ENCODE measurements at places on chromosomes 12 and 14. TPM values are rescaled to one million over a fixed set of nuclear protein-coding genes. Genes with fewer than 3 reads are reported as not detected.

The MANSC1 gene
- total RNA-seq, result 38.7 TPM

DNA sequence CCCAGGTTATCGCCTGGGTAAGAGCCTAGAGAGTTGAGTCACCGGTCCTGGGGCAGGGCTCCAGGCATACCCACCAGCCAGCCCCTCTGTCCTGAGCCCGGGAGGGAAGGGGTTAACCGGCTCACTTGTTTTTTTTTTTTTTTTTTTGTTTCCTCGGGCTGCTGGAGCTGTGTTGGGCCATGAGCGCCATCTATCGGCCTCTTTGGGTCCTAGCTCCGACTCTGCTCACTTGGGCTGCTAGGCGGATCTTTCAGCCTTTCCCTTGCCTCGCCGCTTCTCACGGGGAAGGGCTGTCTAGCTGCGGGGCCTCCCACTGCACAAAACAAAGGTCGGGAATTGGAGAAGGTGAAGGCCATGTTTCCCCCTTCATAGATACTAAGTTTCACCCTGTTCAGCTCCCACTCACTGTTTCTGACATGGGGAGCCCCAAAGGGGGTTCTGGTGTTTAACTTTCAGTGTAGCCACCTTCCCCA is 2.8 kb upstream of the SMUG1 start:
- H3K4me1 ChIP-seq, result peaks cover 6% of the 10 kb centered on the region
- no peaks in the 10 kb centered on the region for H3K36me3 ChIP-seq
- H3K27ac ChIP-seq, result no peak overlapping the region

- H3K36me3 ChIP-seq, result no peaks in the 10 kb centered on the region
- no peaks in the 10 kb centered on the region for H3K27me3 ChIP-seq
- H3K4me3 ChIP-seq, result no peak overlapping the region
- no peaks in the 10 kb centered on the region for H3K4me1 ChIP-seq
- peak; percentile 75 for DNase-seq
Observed at GRCh38 chr12:2244013-2244861, 191.4 kb downstream of the CACNA1C start.

The WNT1 gene
- total RNA-seq, result not detected

GRCh38 chr12:42812871-42813270 is 223.3 kb upstream of the PRICKLE1 start:
- no peak overlapping the region for H3K27ac ChIP-seq
- H3K36me3 ChIP-seq, result no peaks in the 10 kb centered on the region
- no peak overlapping the region for H3K4me3 ChIP-seq

DNA sequence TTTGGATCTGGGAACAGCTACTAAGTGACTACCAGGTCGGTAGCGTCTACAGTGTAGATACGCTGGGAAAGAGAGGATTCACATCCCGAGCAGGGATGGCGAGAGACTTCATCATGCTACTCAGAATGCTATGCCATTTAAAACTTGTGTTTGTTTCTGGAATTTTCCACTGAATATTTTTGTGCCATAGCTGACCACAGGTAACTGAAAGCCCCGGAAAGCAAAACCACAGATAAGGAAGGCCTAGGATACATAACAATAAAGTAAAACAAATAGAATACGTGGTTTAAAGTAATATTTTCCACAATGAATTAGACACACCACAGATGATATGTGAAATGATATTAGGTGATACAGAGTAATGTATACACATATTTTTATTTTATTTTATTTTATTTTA is 7.9 kb upstream of the HCAR1 start:
- no peak for DNase-seq
- H3K27ac ChIP-seq, result no peak overlapping the region
- no peak overlapping the region for H3K4me3 ChIP-seq
- H3K36me3 ChIP-seq, result no peaks in the 10 kb centered on the region

GRCh38 chr12:110100315-110100970 is 23.7 kb upstream of the IFT81 start:
- DNase-seq, result peak; percentile 80
- H3K4me1 ChIP-seq, result no peaks in the 10 kb centered on the region
- H3K36me3 ChIP-seq, result no peaks in the 10 kb centered on the region
- H3K27me3 ChIP-seq, result no peaks in the 10 kb centered on the region
- no peak overlapping the region for H3K27ac ChIP-seq

The PLEKHD1 gene
- 0.25 TPM for total RNA-seq

The SLC4A8 gene
- 2.4 TPM for total RNA-seq

GRCh38 chr12:10320643-10321042 is 13.0 kb downstream of the KLRD1 start:
- no peaks in the 10 kb centered on the region for H3K36me3 ChIP-seq
- no peak overlapping the region for H3K4me3 ChIP-seq
- no peaks in the 10 kb centered on the region for H3K4me1 ChIP-seq
- no peak for DNase-seq
- H3K27ac ChIP-seq, result no peak overlapping the region

The ABCC9 gene
- 21.3 TPM for total RNA-seq

GRCh38 chr14:84532016-84532415 is 997.9 kb upstream of the FLRT2 start:
- no peak for DNase-seq
- no peaks in the 10 kb centered on the region for H3K27me3 ChIP-seq
- no peak overlapping the region for H3K4me3 ChIP-seq
- no peak overlapping the region for H3K27ac ChIP-seq
- no peaks in the 10 kb centered on the region for H3K4me1 ChIP-seq
- no peaks in the 10 kb centered on the region for H3K36me3 ChIP-seq

GRCh38 chr12:57430112-57430930 is 522 bp downstream of the R3HDM2 start:
- H3K27me3 ChIP-seq, result no peaks in the 10 kb centered on the region
- DNase-seq, result peak; percentile 38
- no peaks in the 10 kb centered on the region for H3K4me1 ChIP-seq
- H3K36me3 ChIP-seq, result no peaks in the 10 kb centered on the region
- peak overlapping the region; percentile 73 for H3K4me3 ChIP-seq

GRCh38 chr12:57850854-57851430 is 4.4 kb upstream of the CTDSP2 start:
- H3K27ac ChIP-seq, result no peak overlapping the region
- no peaks in the 10 kb centered on the region for H3K36me3 ChIP-seq
- no peaks in the 10 kb centered on the region for H3K27me3 ChIP-seq
- no peak for DNase-seq

DNA sequence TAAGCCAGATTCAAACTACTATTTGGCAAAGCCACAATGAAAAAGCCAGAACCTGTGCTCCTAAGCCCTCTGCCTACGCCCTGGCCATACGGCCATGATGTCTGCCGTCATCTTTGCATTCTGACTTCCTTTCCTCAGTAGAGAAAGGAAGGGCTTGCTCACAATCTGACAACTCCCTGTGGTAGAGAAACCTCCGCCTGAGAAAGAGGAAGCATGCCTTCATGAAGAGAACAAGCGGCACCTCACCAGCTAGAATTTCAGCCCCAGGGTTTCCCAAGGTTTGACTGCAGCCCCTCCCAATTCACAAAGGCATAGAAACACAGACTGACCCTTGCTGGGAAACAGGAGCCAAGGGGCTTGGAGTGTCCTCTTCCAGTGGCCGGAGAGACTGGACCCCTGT is 25.7 kb downstream of the TEP1 start:
- DNase-seq, result no peak
- peaks cover 6% of the 10 kb centered on the region for H3K36me3 ChIP-seq
- no peaks in the 10 kb centered on the region for H3K27me3 ChIP-seq

GRCh38 chr12:119005085-119005484 is 23.7 kb downstream of the SRRM4 start:
- peaks cover 3% of the 10 kb centered on the region for H3K27me3 ChIP-seq
- no peak for DNase-seq
- H3K27ac ChIP-seq, result no peak overlapping the region

DNA sequence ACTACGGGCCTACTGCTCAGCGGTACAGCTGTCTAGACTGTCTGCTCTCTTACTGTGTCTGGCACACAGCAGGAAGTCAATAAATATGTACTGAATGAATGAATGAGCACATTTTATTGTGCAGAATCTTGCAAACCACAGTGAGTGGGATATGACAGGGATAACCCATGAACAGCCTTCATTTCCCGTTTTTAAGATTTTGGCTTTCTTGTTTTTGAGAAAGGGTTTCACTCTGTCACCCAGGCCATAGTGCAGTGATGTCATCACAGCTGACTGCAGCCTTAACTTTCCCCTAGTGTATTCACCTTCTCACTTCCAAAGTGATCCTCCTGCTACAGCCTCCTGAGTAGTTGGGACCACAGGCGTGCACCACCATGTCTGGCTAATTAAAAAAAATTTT is 203.1 kb downstream of the AEBP2 start:
- H3K36me3 ChIP-seq, result no peaks in the 10 kb centered on the region
- H3K27me3 ChIP-seq, result no peaks in the 10 kb centered on the region

GRCh38 chr12:6039894-6040601 is 84.4 kb downstream of the VWF start:
- no peaks in the 10 kb centered on the region for H3K27me3 ChIP-seq
- H3K4me3 ChIP-seq, result no peak overlapping the region
- peak; percentile 74 for DNase-seq
- H3K36me3 ChIP-seq, result no peaks in the 10 kb centered on the region
- H3K4me1 ChIP-seq, result no peaks in the 10 kb centered on the region

GRCh38 chr12:47028981-47029708 is 50.3 kb upstream of the PCED1B start:
- H3K27me3 ChIP-seq, result no peaks in the 10 kb centered on the region
- H3K4me3 ChIP-seq, result no peak overlapping the region

The ITGA5 gene
- 65.6 TPM for total RNA-seq

DNA sequence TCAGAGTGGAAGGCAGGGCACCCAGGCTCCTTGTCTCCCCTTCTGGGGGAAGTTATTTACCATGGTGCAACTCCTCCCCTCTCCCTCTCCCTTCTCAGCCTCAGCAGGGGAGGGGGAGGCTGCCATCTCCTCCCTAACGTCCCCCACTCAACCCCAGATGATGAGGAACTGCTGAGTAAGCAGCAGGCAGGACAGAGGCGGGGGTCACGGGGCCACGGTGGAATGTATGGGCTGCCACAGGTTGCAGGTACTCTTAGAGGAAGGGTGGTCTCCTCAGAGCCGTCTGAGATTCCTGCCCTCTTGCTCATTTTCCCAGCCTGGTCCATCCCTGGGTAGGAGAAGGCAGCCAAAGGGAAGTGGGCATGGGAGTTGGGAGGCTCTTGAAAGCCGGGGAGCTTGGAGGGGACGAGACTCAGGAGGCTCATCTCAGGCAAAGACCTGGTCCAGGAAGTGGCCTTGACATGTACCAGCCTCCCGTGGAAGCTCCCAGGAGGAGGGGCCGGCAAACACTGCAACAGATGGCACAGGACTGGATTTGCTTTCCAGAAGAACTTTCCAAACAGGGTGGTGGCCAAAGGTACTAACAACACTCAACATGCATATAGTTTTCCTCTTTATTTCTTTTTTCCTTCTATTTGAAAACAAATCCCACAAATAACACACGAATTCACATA is 19.0 kb downstream of the RIN3 start:
- H3K27me3 ChIP-seq, result no peaks in the 10 kb centered on the region
- no peak overlapping the region for H3K4me3 ChIP-seq

DNA sequence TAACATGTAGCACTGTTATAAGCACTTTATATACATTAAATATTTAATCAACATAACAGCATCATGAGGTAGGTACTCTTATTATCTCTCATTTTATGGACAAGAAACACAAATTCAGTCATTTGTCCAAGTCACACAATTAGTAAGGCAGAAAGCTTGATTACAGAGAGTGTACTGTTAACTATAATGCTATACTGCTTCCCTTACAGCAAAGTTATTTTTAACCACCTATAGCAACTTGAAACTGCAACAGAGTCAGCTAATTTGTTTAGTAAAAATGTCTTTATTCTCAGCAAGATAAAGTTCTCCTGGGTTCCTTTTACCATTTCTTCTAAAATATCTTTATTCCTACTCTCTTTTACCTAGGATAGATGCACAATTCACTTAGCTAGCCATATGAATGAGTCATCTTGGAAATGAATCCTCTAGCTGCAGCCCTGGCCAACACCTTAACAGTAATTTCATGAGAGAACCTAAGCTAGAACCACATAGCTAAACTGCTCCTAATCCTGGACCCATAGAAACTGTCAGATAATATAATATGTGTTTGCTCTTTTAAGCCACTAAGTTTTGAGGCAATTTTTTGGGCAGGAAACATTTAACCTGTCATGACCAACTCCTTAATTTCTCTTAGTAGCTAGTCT is 90.2 kb upstream of the HECTD1 start:
- no peaks in the 10 kb centered on the region for H3K4me1 ChIP-seq
- no peaks in the 10 kb centered on the region for H3K27me3 ChIP-seq
- H3K4me3 ChIP-seq, result no peak overlapping the region

The KITLG gene
- total RNA-seq, result 125 TPM

DNA sequence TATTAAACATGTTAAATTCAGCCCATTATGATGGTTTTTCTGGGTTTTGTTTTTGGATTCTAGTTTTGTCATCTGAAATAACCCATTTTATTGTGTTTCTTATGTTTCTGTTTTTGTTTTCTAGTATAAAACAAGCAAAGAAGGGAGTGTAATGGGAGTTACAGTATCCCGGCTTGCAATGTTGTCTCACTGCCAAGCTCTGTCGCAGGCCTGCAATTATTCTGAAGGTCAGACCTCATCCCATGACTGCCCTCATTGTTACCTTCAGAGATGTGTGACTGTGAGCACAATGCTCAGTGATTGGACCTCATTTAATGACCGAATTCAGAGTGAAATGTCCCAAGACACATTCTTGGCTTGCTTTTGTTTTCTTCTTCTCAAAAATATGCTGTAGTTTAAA is 73.0 kb upstream of the ATF1 start:
- no peaks in the 10 kb centered on the region for H3K27me3 ChIP-seq
- no peak overlapping the region for H3K4me3 ChIP-seq
- peak; percentile 14 for DNase-seq
- H3K27ac ChIP-seq, result no peak overlapping the region
- H3K4me1 ChIP-seq, result no peaks in the 10 kb centered on the region

- H3K4me1 ChIP-seq, result no peaks in the 10 kb centered on the region
- H3K36me3 ChIP-seq, result no peaks in the 10 kb centered on the region
- no peak overlapping the region for H3K4me3 ChIP-seq
Observed at GRCh38 chr12:65656891-65657351, 167.4 kb upstream of the HMGA2 start.

- no peak overlapping the region for H3K27ac ChIP-seq
- H3K27me3 ChIP-seq, result no peaks in the 10 kb centered on the region
- no peaks in the 10 kb centered on the region for H3K36me3 ChIP-seq
Observed at GRCh38 chr12:128365651-128366231, 98.8 kb downstream of the TMEM132C start.

DNA sequence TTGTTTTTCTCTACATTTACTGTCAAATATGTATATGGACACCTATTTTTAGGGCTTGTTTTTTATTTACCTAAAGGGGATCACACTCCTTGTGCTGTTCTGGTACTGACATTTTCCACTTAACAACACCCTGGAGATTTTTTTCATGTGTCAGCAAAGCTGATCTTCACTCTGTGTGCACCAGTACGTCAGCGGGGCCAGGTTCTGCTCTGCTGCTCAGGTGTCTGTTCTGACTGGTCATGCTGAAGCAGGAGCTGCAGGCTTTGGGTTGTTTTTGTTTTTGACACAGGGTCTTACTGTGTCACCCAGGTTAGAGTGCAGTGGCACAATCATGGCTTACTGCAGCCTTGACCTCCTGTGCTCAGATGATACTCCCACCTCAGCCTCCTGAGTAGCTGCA is 81.9 kb upstream of the CCND2 start:
- no peak overlapping the region for H3K27ac ChIP-seq
- no peak overlapping the region for H3K4me3 ChIP-seq
- H3K4me1 ChIP-seq, result no peaks in the 10 kb centered on the region
- DNase-seq, result no peak

- H3K36me3 ChIP-seq, result no peaks in the 10 kb centered on the region
- H3K27me3 ChIP-seq, result no peaks in the 10 kb centered on the region
- H3K4me1 ChIP-seq, result no peaks in the 10 kb centered on the region
- no peak for DNase-seq
- no peak overlapping the region for H3K4me3 ChIP-seq
Observed at GRCh38 chr12:10001171-10001776, 2.4 kb upstream of the CLEC1B start.

GRCh38 chr12:87930033-87930432 is 99.2 kb downstream of the C12orf50 start:
- no peaks in the 10 kb centered on the region for H3K4me1 ChIP-seq
- no peak overlapping the region for H3K4me3 ChIP-seq

Measured in kidney (tissue), 22 donors.